Activated naive CD8-positive, alpha-beta T cell treated with anti-CD3 and anti-CD28 coated beads for 36 hours (primary cell): ENCODE measurements at places on chromosomes 16 and 17. TPM values are rescaled to one million over a fixed set of nuclear protein-coding genes. Genes with fewer than 3 reads are reported as not detected.

DNA sequence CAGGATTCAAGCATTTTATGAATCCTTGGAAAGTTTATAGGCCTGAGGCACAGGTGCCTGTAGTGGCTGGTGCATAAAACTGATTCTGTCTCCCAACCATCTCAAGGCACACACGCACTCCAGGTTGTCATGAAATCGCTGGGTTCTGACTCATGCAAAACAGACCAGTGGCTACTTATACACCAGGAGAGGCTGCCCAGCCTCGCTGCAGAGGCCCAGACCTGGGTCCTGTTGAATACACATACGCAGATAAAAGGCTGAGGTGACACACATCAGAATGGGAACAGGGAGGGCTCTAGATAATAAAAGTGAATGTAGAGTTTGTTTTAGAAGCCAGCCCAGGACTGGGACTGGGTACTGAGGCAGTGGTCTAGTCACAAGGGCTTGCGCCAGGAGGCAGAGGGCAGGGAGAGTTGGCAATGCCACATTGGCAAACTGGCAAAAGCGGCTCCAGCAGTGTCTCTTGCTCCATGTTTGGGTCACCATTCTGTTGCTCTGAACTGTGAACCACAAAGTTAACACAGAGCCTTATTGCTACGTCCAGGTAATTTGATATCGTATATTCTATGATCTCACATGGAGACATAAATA lies 13.6 kb downstream of the OR1D5 start:
- no peak for DNase-seq

- no peak for DNase-seq
Measured at GRCh38 chr17:21233581-21234347, 19.4 kb downstream of the NATD1 start.

- no peak for DNase-seq
Measured at GRCh38 chr16:54051821-54052220, 234.8 kb downstream of the IRX3 start.

DNA sequence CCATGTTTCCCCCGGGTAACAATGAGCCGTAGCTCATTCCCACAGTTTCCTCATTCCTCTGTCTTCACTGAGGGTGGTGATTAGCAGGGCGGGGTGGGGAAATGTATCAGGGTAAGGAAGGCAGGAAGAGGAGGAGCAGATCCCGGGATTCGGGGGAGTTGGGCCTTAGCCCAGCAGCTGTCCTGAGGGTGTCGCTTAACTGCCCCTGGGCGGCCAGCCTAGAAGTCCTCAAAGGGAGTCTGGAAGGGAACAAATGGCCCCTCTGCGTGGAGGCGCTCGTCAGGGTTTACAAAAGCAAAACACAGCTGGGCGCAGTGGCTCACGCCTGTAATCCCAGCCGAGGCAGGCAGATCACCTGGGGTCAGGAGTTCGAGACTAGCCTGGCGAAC lies 14.3 kb downstream of the MLYCD start:
- DNase-seq: no peak

DNA sequence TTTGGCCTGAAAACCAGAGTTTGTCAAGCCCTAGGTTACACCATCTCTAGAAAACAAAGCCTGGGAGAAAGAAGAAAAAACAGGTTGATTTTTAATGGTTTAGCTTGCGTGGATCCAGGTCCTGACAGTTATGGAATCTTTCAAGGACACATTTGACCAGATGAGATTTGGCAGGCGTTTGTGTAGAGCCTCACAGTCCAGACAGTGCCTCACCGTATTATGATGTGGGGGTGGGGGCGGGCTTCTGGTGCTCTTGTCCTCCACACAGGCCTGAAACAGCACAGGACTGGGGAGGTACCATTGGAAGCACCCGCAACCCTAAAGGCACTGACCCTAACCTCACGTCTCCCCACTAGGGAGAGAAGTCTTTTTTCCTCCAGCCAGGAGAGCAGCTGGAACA lies 19.6 kb downstream of the MVP start:
- no peak for DNase-seq

DNA sequence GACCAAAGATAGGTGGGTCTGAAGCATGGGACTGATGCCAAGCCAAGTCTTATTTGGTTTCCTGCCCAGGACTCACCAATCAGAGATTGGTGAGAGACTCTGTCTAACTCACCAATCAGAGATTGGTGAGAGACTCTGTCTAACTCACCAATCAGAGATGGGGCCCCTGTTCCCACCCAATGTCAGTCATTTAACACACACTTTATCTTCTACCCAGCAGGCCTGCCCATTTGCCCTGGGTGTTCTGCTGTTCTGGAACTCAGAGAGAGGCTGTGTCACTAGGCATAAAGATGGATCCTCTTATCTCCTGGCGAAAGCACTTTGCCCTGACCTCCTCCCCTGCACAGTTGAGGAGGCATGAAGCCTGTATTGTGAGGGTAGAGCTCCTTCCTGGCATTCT lies 5.4 kb upstream of the RHOT1 start:
- DNase-seq: no peak

GRCh38 chr17:28473542-28473941 lies at the start of gene SLC13A2:
Gene SLC13A2 (plus strand): TSS chr17:28473644. CDS start chr17:28473713, 69 bp downstream.
- no peak for DNase-seq

DNA sequence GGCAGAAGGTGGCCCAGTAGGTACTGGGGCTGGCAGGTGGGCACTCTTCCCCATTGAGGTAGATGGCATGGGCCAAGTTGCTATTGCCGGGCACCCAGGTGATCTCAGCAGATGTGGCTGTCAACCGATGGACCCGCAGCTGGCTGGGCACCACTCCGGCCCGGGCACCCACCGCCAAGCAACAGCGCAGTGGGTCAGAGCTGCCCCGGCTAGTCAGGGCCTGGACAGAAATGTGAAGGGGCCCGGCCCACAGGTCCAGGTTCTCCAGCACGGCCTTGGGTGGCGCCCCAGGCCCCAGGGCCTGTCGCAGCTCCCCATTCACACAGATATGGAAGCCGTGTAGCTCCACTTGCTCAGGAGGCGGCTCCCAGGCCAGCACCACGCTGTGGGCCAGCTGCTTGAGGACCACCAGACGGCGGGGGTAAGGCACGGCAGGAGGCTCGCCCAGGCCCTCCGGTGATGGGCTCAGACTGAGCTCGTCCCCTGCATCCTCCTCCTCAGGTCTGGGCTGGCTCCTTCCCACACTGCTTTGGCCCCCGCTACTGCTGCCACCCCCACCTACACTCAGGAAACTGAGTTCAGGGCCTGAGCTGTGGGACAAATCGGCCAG lies 16.5 kb downstream of the TSPOAP1 start:
- DNase-seq: no peak

GRCh38 chr16:14205666-14206065 lies 134.5 kb downstream of the MRTFB start:
- DNase-seq: no peak

- DNase-seq: no peak
Measured at GRCh38 chr17:39665642-39666224, 584 bp downstream of the TCAP start.

- peak; percentile 71 for DNase-seq
Measured at GRCh38 chr17:14359163-14360020, 58.5 kb downstream of the HS3ST3B1 start.

GRCh38 chr16:14121142-14121541 lies 50.0 kb downstream of the MRTFB start:
- DNase-seq: no peak

DNA sequence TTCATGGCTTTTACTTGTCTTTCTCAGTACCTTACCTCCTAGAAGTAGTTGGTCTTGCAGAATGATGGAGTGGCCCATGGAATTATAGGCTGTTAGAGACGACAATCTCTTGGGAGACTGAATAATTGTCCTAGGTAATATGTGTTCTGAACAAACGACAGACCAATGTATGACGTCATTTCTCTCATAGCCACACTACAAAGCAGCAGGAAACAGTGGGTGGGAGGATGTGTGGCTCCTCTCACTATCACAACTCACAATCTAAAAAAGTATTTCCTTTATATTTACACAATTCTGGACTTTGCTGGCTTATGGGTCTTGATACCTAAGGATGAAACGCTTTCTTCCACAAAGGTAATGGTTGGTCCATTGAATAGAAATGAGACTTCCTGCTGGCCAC lies 183.9 kb downstream of the TOX3 start:
- no peak for DNase-seq

- DNase-seq: no peak
Measured at GRCh38 chr17:82835122-82835521, 4.7 kb downstream of the ZNF750 start.

DNA sequence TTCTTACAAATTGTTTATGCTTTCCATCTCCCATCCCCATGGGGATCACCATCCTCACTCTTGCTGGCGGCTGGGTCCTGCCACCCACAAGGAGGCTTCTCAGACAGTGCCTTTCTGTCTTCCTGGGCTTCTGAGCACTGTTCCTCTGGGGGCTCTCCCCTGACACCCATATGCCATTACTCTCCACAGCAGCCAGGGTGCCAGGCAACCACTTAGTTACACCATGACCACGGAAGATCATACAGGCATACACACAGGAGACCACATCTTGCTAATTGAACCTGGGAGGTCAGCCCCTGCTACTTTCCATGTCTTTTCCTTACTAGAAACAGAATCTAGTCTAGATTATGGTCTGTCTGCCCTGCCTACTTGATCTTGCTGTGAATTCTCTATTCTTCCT lies 27.7 kb upstream of the HS3ST2 start:
- DNase-seq: no peak

Gene CDH5
- total RNA-seq: not detected

Gene ITFG1
- 19.5 TPM for total RNA-seq

Gene KIF18B
- total RNA-seq: 36.7 TPM

Gene MC1R
- total RNA-seq: 1.4 TPM

Gene CNGB1
- not detected for total RNA-seq

Gene ANKRD13B
- 17.9 TPM for total RNA-seq

Gene MAP2K6
- total RNA-seq: 2.9 TPM
